ENCODE measurements at places on chromosomes 13 and 19.

- no peak for DNase-seq
Observed at GRCh38 chr19:41774515-41774980, 19.2 kb downstream of the CEACAM6 start.

- no peak for DNase-seq
Observed at GRCh38 chr13:52845766-52846566, 2.5 kb downstream of the PCDH8 start.

DNA sequence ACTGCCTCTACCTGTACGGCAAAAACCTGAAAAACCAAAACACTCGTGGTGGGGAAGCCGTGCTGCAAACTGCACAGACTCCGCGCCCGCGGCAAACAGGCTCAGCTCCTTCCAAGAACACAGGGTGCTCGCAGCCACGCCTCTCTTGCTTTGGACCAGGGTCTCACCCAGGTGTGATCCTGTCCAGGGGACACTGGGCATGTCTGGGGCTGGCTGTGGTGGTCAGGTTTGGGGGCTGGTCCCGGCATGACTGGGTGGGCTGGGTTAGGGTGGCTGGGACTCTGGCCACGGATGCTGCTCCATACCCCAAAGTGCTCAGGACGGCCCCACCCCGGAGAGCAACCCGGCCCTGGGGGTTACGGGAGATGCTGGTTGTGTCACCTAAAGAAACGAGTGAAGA lies 13.9 kb downstream of the GPX4 start:
- no peak for DNase-seq

DNA sequence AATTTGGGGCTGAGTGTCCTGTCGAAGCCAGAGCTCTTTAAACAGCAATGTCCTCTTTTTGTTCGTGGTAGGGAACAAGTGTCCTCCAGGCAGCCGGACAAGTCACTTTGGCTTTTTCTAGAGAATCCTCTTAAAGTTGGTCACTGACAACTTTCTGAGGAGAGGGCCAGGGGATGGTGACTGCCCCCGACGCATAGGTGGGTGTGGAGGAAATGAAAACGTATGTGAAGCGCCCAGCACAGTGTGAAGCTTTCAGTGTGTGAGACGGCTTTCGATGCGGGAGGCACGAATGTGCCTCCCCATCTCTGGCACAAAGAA lies 45.8 kb upstream of the ZNF536 start:
- DNase-seq: no peak

- peak; percentile 62 for DNase-seq
Observed at GRCh38 chr13:113837560-113838355, 26.1 kb downstream of the GAS6 start.

DNA sequence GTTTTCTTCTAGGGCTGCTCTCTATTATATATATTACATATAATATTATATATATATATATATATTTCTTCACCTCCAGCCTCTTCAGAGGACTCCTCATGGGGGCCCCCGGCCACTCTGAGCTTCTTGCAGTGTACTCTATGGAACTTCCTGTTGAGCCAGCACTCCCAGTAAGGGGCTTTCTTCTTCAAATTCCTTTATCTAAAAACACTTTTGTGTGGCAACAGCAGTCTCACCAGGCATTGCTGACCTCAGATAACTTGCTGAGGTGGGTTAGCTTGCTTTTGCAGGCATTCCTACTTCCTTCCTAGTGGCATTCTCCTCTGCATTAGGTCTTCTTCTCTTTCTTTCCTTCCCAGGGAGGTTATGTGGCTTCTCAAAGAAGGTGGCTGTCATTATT lies 381.5 kb downstream of the MYO16 start:
- DNase-seq: no peak

DNA sequence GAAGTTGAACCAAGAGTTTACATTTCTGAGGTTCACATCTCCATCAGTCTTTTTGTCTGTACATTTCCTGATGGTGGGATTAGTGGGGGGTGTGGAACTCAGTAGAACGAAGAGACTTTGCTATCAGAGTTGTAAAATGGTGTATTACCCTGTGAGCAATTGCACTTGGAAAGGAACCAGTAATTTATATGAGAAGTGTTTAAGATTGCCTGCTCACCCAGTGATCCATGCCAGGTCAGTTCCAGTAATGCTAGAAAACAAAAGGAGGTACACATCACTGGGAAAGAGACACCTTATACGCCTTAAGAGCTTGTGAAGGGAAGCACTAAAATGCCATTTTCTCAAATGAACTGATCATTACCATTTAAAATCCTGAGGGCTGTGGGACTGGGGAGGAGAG lies 7.5 kb upstream of the DACH1 start:
- no peak for DNase-seq

DNA sequence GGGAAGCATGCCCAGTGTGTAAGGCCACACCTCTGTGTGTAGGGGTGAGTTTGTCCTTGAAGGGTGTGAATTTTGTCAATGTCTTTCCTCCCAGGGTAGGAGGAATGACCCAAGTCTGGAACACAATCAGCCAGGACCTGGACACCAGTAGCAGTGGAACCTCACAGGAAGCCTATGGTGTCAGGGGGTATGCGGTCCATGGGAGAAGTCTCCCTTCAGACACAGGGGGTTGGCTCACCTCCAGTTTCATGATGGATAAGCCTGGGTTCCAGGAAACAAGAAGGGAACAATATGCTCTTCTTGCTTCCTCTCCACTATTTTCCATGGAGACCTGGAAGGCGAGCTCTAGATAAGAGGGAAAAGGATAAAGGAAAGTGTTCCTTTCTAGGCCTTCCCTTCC lies 23.9 kb downstream of the B3GLCT start:
- no peak for DNase-seq

DNA sequence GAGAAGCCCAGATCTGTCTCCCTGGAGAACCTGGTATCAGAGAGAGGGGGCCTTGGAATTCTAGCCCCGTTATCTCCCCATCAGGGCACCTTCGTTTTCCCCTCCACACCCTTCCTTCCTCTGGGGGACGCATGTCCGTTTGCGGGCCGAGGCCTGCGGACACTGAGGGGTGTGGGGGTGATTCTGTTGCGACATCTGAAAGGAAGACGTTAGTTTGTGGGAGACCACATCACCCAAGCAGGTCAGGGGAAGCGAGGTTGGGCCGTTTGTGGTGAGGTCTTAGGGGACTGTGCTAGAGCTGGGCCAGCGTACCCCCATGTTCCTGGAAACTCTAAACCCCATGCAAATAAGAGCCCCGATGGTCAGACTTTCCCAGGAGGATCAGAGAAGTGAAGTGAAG lies 3.7 kb upstream of the HSH2D start:
- no peak for DNase-seq

DNA sequence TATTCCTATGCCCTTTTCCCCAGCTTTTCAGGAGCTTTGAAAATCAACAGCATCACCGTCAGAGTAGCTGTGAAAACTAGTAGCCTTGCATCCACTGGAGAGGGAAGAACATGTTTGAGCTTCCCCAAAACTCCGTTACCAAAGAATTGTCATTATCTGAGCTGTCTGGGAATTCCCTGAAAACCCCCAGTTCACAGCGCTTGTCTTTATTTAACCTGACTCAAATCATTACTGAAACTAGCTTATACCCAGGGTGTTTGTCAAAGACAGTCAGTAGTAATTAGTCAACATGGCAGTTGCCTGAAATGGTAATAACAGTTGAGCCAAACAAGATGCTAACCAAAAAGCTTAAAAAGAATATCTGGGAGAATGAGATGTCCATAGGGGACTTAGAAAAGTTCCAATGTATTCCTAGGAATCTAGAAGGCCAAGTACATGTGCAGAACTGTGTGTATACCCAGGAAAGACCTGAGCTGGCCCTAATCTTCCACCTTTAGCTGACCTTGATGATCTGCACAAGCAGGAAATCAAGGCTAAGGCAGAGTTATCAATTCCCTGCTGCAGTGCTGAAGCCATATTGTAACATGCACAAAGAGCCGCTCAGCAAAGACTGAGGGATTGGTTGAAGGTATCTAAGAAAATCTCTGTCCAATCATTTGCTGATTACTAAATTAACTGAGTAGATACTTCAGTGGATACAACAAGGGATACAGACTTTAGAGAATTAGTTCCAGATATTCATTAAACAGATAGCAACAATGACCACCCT lies 130.8 kb downstream of the KL start:
- no peak for DNase-seq

DNA sequence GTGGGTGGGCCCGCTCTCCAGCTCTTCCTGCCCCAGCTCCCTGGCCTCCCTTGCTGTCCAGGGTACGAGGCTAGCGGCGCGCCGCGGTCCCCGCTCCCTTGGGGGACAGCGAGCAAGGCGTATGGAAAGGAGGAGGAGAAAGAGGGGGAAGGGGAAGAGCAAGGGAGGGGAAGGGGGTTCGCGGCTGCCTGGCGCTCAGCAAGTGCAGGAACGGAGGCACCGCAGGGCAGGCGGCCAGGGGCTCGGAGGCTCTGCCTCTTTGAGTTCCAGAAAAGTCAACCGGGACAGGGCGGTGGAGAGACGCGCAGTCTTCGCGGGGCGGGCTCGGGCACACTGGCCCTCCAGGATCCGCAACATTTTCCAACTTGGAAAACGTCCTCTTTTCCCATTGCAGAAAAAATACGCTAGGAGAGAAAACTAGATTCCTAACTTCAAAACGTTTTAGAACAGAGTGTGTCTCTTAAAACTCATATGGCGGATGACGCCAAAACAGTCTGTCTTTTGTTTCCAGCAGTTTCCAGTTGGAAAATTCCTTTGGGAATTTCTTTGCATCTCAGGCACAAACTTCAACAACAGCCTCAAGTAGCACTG lies 23.1 kb upstream of the TNFRSF19 start:
- DNase-seq: peak; percentile 81

GRCh38 chr19:4267101-4267900 lies 11.8 kb upstream of the SHD start:
- no peak for DNase-seq

GRCh38 chr19:15072930-15073647 lies 8.9 kb upstream of the OR1I1 start:
- no peak for DNase-seq

GRCh38 chr13:71217827-71218226 lies 649.2 kb downstream of the DACH1 start:
- no peak for DNase-seq

DNA sequence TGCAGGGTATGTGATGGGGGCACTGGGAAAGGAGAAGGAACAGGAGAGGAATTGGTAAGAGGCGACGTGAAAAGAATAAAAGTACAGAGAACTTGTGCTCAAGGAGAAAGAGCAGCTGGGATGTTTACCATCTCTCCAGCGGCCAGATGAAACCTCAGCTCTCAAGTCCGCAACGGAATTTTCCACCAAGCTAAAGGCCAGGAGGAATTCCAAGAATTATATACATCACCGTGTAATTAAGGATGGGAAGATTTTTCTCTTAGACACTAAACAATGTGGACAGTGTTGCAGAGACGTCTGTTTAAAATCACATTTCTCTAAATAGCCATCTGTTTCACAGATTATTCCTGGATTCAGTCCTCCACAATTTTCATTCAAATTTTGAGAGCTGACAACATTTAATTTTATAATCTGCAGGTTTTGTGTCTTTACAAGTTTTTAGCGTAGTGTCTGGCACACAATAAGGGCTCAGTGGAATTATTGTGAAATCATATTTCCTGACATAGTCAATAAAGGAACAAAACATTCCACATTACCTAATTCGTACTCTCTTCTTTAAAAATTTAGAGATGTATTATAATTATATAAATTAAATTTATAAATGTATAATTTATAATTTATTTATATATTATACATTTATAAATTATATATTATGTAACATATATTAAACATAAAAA lies 23.0 kb upstream of the USP29 start:
- DNase-seq: no peak

- no peak for DNase-seq
Observed at GRCh38 chr13:48486836-48487235, 46.0 kb downstream of the RCBTB2 start.

DNA sequence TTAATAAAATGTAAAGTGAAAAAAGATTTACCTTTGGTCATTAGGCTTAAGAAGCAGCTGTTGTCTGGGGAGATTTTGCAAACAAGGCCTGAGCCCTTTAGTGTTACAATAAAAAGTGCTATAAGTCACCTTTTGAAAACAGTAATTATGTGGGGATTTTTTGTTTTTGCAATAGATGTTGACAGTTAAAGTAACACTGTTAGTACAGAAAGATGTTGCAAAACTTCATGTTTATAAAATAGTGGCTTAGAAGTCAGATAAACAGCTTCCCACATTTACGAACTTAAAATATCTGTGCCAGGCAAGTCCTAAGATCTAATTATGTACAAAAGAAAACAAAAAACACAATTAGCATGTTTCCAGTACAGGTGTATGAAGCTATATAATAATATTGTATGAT lies 138.0 kb upstream of the IRS2 start:
- DNase-seq: no peak

DNA sequence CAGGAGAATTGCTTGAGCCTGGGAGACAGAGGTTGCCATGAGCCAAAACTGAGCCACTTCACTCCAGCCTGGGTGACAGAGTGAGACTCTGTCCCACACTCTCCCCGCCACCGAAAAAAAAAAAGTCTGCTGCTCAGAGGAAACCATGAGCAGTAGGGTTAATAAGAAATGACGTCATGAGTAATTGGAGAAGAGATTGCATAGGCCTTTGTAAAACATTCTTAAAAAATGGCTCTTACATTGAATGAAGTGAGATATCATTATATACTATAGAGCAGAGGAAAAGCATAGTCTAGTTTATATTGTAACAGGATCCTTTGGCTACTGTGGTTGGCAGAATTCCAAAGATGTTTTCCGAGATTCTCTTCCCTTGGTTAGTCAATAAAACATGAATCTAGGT lies 228.2 kb downstream of the PCDH20 start:
- DNase-seq: no peak

GRCh38 chr13:78326633-78327032 lies 276.7 kb downstream of the POU4F1 start:
- no peak for DNase-seq

DNA sequence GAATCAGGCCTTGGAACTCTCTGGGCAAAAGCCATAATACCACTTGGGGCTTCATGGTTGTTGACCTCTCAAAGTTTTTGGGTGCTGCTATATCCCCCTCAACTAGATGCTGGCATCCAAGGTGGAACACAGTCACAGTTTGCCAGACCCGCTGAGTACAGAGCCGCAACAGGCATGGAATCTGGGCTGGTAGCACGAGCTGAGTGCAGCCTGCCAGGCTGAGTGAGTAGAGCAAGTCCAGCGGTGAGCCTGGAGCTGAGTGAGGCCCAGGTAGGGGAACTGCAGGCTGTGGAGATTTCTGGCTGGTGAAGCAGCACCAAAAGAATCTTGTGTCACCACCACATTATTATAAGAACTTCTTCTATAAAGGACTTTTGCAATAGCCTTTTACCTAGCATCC lies 192.6 kb downstream of the PCDH17 start:
- DNase-seq: no peak

GRCh38 chr19:49150106-49150943 lies 4.9 kb downstream of the HRC start:
- peak; percentile 86 for DNase-seq

GRCh38 chr13:99894105-99894839 lies 77.3 kb downstream of the ZIC5 start:
- no peak for DNase-seq

DNA sequence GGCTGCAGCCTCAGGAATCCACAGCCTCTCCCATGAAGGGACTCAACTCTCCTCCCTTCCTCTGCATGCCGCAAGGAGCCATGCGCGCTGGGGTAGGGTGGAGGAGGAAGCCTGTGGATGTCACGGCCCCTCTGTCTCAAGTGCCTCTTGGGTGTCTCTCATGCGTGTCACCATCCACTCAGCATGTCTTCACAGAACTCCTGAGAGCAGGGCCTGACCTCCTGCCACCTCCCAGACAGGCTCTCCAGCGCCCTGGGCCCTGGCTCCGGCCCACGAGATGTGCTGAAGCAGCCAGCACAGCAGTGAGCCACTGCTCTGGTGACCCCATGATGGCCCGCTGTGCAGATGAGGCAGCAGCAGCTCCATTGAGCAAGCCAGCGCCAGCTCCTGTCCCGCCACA lies 25.9 kb upstream of the SPACA7 start:
- DNase-seq: no peak

All from COLO829 (cell line).